ENCODE measurements at places on chromosomes 7 and 10.

DNA sequence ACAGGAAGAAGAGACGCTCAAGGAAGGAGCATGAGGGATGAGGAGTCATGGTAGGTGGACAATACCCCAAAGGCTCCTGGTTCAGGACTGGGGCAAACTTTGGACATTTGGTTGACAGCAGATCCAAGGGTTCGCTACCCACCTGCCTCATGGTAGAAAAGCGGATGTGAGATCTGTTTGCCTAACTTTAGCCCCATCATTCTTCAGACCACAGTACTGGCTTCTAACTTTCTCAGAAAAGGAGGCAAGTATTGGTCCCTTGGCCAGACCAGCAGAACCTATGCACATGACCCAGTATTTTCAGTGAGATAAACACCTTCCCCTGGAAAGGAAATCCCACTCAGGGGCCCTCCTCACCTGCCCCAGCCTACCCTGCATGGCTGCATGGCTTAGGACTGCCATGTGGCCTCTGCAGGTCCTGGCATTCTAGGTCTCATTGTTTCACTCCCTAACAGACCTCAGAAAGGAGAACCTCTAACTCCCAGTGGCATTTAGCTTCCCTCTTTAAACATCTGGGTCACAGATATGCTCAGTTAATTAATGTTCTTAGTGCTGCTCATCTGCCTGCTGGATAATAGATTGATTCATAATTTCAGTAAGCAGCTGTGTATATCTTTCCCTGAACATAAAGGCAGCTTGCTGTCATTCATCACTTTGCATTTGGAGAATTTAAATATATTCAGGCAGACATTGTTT lies 574.1 kb downstream of the GALNT17 start:
- no peak for DNase-seq

DNA sequence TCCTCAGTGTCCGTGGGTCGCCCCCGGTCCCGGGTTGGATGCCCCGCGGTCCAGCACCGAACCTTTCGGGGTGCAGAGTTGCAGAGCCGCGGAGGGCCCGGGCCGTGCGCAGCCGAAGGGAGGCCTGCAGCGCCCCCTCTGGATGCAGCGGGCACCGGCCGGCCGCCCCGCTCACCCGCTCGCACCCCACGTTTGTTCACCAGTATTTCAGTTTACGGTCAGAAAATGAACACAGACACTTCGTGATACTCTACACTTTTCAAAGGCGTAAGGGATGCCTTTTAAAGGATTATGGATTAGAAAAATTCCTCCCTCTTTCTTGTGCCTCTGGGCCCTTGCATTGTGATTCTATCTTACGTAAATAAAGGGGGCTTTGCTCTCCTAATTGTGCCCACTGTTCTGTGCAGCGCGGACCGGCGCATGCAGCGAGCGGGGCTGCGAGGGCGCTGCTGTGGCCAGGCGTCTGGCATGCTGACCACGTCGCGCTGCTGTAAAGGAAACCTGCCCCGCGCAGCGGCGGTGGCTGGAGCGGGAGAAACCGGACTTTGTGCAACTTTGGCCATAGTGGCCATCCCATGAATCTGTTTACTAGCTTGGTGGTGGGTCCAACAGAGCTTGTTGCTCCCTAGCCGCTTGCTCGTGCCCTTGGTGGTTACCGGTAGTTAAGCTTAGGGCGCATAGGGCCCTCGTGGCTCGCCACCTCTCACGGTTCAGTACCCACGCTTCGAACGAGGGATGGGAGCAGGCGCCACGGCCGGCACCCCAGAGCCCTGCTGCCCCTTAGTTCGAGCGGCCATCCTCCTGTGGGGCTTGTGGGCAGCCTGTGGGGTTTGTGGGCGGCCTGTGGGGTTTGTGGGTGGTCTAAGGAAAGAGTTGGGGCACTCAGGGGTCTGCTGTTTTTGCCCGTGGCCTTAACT lies 739 bp upstream of the MEST start:
- no peak for DNase-seq

GRCh38 chr7:16741676-16742075 lies 11.9 kb upstream of the TSPAN13 start:
- no peak for DNase-seq

GRCh38 chr10:75465450-75465827 lies 34.0 kb downstream of the LRMDA start:
- DNase-seq: no peak

DNA sequence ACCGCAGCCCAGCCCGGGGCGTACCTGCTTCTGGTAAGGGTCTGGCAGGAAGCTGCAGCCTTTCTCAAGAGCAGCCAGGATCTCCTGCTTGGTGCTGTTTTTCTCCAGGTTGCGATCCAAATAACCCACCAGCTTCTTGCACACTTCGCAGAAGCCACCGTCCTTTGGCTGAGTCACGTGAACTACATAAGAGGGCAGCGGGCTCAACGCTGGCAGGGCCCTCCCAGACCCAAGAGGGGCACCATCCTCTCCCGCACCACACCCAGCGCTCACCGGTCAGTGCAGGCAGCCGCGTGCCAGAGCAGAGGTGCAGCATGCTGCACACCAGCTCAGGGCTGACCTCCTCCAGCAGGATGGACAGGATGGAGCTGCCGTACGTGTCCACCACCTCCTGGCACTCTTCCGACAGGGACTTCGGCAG lies 31.6 kb downstream of the PSAP start:
- DNase-seq: no peak

DNA sequence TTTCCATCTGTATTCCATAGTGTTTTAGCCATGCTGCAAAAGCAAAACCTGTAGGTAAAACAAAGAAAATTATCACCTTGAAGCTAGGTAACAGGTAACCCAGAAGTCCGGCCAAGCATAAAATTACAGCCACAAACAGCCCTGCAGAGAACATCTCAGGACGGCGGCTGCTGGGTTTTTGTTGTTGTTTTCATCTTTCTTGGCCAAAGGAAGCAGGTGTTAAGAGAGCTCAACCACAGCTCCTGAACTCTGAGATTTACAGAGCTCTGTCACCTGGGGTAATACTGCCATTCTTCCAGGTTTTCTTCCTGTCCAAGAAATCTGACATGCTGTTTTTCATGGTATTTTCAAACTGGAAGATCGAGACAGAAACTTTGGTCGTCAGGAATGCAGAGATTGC lies 847 bp upstream of the SCIN start:
- no peak for DNase-seq

DNA sequence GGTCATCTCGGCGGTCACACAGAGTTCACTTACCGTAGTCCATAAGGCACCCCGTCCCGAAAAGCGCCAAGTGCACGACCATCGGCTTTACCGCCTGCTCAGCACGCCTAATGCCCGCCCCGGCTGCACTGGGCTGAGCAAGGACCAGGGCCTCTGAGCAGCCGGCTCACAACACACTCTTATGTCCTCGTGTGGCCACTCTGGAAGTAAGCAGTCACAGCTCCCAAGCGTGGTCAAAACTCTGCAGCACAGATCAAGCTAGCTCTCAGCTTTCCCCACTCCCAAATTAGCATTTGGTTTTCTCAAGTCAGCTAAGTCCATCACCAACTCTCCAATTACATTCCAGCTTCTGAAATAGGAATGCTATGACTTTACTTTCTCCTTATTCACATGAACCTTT lies 57.7 kb downstream of the MAD1L1 start:
- DNase-seq: no peak

GRCh38 chr10:68163735-68164134 lies 54.4 kb downstream of the MYPN start:
- no peak for DNase-seq

GRCh38 chr7:53740971-53741370 lies 705.5 kb downstream of the POM121L12 start:
- no peak for DNase-seq

GRCh38 chr7:45644237-45644636 lies 70.1 kb downstream of the ADCY1 start:
- DNase-seq: no peak

Data from HFFc6 (cell line).